GM04504 (cell line): ENCODE measurements at places on chromosomes 2 and 18.

DNA sequence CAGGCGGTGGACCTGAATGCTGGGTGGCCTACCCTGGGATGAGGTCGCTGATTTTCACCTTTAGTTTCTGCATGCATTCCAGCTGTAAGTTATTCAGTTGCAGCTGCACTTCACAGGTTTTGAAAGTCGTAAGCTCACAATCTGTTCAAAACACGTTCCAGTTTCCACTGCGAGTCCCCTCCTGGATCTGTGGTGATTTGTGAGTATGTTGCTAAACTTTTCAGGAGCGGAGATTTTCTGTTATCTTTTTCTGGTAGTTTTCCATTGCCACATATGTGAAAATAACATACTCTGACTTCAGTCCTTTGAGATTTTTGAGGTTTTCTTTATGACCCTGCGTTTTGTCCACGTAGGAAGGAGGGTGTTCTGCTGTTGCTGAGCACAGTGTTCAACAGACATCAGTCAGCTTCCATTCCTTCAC lies 102.1 kb downstream of the SNTG2 start:
- peak; percentile 14 for DNase-seq

DNA sequence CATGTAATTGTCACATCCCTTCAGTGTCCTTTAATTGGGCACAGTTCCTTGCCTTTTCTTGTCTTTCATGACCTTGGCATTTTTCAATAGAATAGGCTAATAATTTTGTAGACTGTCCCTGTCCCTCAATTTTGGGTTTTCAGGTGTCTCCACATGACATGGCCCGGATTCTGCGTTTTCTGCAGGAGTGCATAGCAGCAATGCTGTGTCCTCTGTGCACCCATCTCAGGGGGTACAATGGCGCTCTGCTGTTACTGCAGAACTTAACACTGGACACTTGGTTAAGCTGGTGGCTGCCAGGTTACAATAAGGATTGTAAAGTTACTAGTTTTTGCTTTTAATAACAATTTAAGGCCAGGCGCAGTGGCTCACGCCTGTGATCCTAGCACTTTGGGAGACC lies 51.3 kb downstream of the INPP5D start:
- no peak for DNase-seq

DNA sequence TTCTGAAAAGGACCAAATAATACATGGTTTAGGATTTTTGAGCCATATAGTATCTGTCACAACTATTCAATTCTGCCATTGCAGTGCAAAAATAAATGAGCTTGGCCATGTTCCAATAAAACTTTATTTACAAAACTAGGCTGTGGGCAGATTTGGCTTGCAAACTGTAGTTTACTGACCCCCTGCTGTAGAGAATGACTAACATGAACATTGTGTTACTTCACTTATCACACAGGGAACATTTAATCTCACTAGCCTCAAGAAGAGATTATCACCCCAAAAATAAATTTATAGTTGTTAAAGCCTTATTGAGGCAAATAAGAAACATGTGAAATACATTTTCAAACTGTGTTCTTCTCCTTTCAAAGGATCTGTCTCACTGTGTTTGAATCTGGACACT lies 766.2 kb downstream of the MBD2 start:
- no peak for DNase-seq

GRCh38 chr2:53103679-53104078 lies 663.9 kb upstream of the CHAC2 start:
- DNase-seq = no peak

- DNase-seq = no peak
These were observed 104.0 kb downstream of the PTPRM start for GRCh38 chr18:7671105-7671504.

- DNase-seq = no peak
These were observed 48.5 kb downstream of the ALK start for GRCh38 chr2:29872870-29873269.

DNA sequence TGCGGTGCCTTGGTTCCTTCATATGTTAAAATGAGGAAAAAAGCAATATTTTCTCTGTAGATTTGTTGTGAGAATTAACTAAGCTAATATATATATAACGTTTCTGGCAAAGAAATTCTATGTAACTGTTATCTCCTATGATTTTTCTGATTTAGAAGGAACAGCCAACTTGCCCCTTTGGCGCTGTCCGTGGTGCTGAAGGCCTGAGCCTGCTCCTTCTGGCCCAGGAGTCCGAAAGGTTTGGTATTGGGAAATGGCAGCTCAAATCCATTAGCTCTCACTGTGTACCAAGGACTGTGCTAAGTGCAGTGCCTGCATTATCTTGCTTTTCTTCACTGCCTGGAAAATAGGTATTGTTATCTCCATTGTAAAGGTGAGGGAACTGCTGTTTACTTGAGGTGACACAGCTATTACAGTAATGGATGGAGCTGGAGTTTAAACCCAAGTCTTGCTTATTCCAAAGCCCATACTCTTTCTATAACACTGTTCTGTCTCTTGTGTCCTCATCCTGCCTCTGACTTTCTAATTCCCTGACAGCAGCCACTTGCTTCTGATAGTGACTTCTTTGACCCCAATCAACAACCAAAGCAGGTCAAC lies 52.2 kb downstream of the C1QL2 start:
- DNase-seq = peak; percentile 6

DNA sequence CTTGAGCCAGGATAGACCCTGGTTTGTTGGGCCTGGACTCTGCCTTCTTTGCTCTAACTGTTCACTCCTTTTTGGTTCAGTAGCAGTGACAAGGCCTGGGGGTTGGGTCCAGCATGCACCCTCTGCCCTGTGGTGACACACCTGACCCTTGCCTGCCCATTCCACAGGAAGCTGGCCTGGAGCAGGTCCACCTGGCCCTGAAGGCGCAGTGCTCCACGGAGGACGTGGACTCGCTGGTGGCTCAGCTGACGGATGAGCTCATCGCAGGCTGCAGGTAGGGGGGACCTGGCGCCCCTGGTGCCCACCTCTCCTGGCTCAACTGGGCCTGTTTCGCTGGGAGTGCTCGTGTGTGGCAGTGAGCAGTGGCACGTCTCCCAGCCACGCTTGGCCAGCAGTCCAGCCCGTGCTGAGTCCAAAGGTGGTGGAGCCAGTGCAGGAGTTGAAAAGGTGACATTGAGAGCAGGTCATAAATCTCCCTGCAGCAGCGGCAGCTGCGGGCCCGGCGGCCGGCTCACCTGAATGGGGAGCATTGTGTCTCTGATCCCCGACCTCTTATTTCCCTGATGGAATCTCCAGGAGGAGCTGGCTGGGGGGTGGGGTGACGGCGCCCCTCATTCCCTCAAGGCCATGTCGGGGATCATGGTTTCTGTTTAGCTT lies 102.6 kb downstream of the DYSF start:
- no peak for DNase-seq

DNA sequence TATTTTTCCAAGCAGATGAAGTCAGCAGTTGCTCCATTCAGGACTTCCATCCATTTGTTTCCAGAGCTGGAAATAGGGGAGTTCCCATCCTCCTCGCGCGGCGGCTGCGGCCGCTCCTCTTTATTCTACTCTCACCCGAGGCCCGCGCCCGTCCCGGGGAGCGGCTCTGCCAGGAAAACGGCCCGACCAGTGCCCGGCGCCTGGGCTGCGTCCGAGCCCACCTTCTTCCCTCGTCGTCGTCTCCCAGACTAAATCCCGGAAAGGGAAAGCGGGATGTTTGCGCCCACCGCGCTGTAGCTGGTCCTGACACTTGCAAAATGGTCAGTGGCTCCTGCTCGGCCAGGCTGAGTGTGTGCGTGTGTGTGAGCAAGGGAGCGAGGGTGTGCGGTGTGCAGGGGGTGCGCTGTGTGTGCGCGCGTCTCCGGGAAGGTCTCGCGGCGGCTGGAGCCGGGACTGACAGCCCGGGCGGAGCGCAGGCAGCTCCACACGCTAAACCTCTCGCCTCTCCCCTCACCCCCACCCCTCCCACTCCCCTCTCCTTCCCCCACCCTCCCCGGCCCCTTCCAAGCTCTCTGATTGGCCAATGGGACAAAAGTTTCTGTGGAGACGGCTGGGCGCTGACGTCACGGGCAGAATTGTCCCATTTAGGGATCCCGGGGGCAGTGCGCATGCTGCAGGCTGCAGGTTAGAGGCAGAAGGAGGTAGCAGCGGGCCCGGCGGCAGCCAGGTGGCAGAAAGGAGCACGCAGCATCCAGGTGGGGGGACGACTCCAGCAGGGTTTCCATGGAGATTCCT lies at the start of gene NOL4:
NOL4 (minus strand) TSS at position 491 of the 795 bp plus-strand sequence. CDS start 1,660 bp downstream, outside the sequence.
- no peak for DNase-seq

GRCh38 chr2:134002391-134002790 lies 251.5 kb upstream of the MGAT5 start:
- no peak for DNase-seq

DNA sequence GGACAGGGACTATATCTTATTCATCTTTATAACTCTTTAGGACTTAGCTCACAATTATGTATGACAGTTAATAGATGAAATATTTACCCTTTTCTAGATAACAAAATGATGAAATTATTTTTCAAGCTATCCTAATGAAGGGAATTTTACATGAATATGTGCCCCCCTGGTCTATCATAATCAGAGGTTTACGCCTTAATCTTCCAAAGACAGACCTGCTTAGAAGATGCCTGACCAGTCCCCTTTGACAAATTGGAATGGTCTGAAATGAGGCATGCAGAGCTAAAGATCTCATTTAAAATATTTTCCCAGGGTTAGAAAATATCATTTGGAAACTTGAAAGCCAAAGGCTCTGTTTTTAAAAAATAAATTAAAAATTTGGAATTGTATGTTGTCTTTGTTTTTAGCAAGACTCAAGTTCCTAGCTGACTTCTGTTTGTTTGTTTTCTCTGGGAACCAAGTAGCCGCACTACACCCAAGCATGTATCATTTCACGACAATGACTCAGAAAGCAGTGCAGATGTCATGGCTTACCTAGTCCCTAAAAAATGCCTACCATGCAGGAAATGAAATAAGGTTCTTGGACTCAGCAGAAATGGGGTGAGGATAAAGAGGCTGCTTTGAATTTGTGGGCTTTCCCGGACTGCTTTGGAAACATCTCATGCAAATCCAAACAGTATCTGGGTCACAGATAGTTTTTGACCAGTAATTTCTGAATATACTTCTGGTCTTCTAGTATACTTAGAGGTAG lies 162.1 kb downstream of the ZEB2 start:
- DNase-seq = peak; percentile 95

DNA sequence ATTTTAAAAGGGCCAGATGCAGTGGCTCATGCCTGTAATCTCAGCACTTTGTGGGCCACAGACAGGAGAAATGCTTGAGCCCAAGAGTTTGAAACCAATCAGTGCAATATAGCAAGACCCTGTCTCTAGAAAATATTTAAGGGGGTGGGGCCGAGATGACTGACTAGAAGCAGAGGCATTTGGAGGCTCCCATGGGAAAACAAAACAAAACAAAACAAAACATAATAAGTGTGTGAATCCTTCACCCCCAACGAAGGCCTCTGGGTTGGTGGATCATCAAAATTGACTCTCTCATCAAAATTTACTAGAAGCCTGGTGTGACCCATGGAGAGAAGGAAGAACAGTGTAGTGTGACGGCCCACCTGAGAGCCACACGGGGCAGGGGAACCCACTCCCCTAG lies 560.9 kb downstream of the LRP1B start:
- DNase-seq = no peak

- no peak for DNase-seq
These were observed 1070.3 kb upstream of the CELF4 start for GRCh38 chr18:38635709-38636430.

DNA sequence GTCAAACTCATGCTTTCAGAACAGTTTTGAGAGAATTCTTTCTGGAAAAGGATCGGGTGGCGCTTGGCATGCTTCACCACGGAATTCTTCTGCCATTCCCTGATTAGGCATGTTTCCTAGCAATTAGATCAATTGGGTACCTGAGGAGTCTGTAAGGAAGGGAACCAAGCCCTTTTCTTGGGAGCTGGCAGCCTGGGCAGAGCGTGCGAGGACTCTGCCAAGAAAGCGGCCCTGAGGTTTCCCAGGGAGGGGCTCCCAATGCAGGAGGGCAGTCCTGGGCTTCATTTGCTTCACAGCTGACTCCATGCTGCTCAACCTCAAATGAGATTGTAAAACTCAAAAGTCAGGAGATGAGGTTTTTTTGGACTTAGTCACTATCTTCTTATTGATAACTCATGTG lies 60.3 kb downstream of the MYCN start:
- DNase-seq = no peak

GRCh38 chr2:20588918-20589871 lies 61.7 kb downstream of the HS1BP3 start:
- no peak for DNase-seq

DNA sequence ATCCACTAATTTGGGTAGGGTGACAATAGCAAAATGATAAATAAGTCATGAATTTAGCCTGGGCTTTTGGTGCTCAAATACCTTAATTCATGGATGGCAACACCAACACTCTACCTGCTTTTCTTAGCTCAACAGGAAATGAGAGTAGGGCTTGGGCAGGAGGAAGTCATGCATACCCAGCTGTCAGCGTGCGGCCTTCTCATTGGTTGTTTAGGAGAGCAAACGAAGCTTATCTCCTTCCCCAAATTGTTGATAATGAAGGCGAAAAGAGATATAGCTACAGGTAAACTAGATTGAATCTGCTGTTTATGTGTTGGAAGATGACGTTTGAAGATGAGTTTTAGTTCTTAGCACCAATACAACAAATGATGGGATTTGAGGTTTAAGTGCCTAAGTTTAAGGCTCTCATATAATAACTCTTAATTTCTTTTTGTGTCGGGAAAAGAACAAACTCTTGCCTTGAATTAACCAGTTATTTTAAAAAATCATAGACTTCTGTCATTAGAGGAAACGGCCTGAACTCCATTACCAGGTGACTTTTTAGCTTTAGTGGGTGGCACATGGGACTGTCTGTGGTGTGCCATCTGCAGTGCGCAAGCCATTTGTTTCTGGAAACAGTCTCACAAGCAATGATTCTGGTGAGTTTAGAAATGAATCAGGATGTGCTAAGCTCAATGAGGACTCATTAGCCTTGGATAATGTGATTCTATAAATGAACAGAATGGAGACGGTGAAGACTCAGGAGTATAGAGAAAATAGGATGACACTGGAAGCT lies 19.8 kb downstream of the MAP4K4 start:
- no peak for DNase-seq

GRCh38 chr18:13173578-13174145 lies 44.9 kb upstream of the LDLRAD4 start:
- DNase-seq = no peak

- peak; percentile 83 for DNase-seq
These were observed at the start of gene ZEB2 for GRCh38 chr2:144519934-144520731. Gene ZEB2, minus strand, starts transcription at chr2:144520119. Its CDS starts 2,769 bp downstream, at chr2:144517350.

DNA sequence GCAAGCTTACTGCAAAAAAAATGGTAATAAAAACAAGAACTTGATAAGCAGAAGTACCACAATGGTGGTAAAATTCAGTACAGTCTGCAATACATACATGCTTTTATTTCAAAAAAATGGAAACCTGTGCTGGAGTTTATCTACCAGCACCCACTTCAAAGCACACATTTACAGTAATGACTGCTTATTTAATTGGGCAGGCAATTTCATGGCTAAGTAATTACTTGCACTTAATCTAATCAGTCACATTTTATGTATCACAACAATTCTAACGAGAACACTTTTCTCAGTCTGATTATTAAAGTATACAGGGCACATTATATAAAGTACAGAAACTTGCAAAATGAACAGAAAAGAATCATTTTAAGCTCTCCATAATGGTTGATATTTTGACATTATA lies 5.2 kb downstream of the APCDD1 start:
- DNase-seq = no peak

- no peak for DNase-seq
These were observed 17.6 kb downstream of the SUCLG1 start for GRCh38 chr2:84441505-84441904.

GRCh38 chr2:67825476-67825875 lies 237.3 kb downstream of the C1D start:
- no peak for DNase-seq

GRCh38 chr2:219402665-219403515 lies 15.2 kb upstream of the DNPEP start:
- DNase-seq = peak; percentile 57

- DNase-seq = no peak
These were observed 427.5 kb upstream of the CDH20 start for GRCh38 chr18:60905699-60906098.
